ENCODE measurements at places on chromosomes 4 and X. TPM values are rescaled to one million over a fixed set of nuclear protein-coding genes. Genes with fewer than 3 reads are reported as not detected.

- H3K27me3 ChIP-seq, result no peaks in the 10 kb centered on the region
- no peak for DNase-seq
- no peaks in the 10 kb centered on the region for H3K4me1 ChIP-seq
- no peak overlapping the region for H3K4me3 ChIP-seq
- H3K27ac ChIP-seq, result peak overlapping the region; percentile 14
- H3K36me3 ChIP-seq, result peaks cover 16% of the 10 kb centered on the region
Measured at GRCh38 chrX:118593407-118593806, 97.8 kb downstream of the DOCK11 start.

ATP6AP1 gene
- 51.1 TPM for total RNA-seq

- H3K4me3 ChIP-seq, result peak overlapping the region; percentile 97
- H3K4me1 ChIP-seq, result peaks cover 14% of the 10 kb centered on the region
- DNase-seq, result peak; percentile 52
- H3K27me3 ChIP-seq, result no peaks in the 10 kb centered on the region
- H3K27ac ChIP-seq, result peak overlapping the region; percentile 93
Measured at GRCh38 chrX:12975991-12976558, 1.2 kb downstream of the TMSB4X start.

XPNPEP2 gene
- 0.66 TPM for total RNA-seq

COL4A6 gene
- total RNA-seq, result not detected

DNA sequence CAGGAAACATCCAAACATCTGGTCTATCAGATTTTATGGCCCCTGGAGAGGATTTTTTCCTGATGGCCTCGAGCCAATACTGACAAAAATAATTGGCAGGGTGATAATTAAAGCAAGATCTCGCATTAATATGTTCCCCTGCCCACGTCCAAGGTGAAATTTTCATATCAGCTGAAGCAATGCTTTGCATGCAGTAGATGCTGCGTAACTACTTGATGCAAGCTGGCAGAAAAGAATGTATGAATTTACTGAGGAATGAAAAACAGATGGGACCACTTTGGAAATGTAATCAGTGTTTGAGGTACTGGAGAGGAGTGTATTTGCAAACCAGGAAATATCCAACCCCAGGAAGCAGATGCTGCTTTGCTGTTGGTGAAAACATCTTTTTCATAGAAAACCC, 36.8 kb upstream of the REST start:
- no peaks in the 10 kb centered on the region for H3K36me3 ChIP-seq
- no peak overlapping the region for H3K27ac ChIP-seq
- no peaks in the 10 kb centered on the region for H3K4me1 ChIP-seq
- no peaks in the 10 kb centered on the region for H3K27me3 ChIP-seq

GRCh38 chr4:68369142-68369805, 19.4 kb upstream of the YTHDC1 start:
- no peaks in the 10 kb centered on the region for H3K27me3 ChIP-seq
- no peaks in the 10 kb centered on the region for H3K4me1 ChIP-seq
- H3K36me3 ChIP-seq, result no peaks in the 10 kb centered on the region
- no peak overlapping the region for H3K4me3 ChIP-seq
- DNase-seq, result no peak

DNA sequence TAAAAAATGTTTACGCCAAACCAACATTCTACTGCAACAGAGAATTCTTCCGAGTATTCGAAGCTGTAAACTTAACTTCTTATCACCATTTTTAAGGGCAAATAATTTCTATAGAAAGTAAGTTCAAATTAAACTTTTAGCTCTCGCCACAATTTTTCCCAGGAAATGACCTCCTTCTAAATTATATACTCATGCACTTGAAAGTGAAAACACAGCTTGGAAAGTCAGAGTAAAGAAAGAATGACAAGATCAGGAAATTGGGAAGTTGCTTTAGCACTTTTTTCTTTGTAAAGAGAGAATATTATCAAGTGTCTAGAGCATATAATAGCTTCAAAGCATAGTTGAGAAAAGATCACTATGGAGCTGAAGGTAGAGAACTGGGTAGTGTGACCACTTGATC, 1.2 kb downstream of the CYBB start:
- no peaks in the 10 kb centered on the region for H3K36me3 ChIP-seq
- no peaks in the 10 kb centered on the region for H3K27me3 ChIP-seq
- DNase-seq, result no peak

- H3K4me3 ChIP-seq, result no peak overlapping the region
- H3K4me1 ChIP-seq, result no peaks in the 10 kb centered on the region
- no peaks in the 10 kb centered on the region for H3K36me3 ChIP-seq
- DNase-seq, result no peak
Measured at GRCh38 chr4:149951152-149951900, 126.9 kb upstream of the DCLK2 start.

DNA sequence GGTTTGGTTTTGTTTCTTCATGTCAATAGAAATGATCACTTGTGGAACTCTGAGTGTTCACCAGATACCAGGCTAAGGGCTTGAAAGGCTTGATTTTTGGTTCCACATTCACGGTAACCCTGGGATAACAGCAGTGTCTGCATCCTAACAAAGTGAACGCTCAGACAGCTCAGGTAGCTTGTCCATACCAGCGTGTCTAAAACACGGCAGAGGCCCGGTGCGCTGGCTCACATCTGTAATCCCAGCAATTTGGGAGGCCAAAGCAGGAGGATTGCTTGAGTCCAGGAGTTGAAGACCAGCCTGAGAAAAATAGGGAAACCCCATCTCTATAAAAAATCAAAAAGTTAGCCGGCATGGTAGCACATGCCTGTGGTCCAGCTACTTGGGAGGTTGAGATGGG, 49.0 kb downstream of the HTRA3 start:
- H3K27ac ChIP-seq, result no peak overlapping the region
- no peak for DNase-seq
- no peaks in the 10 kb centered on the region for H3K4me1 ChIP-seq
- H3K4me3 ChIP-seq, result no peak overlapping the region
- H3K27me3 ChIP-seq, result no peaks in the 10 kb centered on the region
- no peaks in the 10 kb centered on the region for H3K36me3 ChIP-seq
